Mesothelial cell of epicardium (in vitro differentiated cells): ENCODE measurements at places on chromosomes 13 and 19.

GRCh38 chr13:21889651-21890050 is 218.8 kb downstream of the FGF9 start:
- no peak for DNase-seq

- DNase-seq, result no peak
Measured at GRCh38 chr13:113589251-113589960, 4.9 kb downstream of the TFDP1 start.

- DNase-seq, result no peak
Measured at GRCh38 chr19:40466219-40466984, 399 bp upstream of the SPTBN4 start.

DNA sequence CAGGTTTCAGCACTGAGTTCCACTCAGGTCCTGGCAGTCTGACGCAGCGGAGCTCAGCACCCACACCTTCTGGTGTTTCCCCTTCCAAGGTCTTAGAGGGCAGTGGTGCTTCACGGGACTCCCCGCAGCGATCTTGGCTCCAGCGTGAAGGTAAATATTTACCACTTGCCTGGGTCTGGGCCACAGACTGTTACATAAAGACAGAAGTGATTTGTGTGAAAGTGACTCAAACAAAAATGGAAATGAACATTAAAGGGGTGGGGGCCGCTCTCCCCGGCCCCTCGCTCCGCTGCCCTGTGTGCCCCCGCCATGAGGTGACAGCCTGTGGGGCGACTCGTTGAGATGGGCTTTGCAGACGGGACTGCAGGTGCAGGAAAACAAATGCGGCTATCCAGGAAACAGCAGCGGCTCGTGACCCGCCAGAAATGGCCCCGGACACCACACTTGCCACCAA is 55.0 kb downstream of the GGACT start:
- no peak for DNase-seq

GRCh38 chr13:31056644-31057271 is 104.9 kb downstream of the HSPH1 start:
- DNase-seq, result no peak

DNA sequence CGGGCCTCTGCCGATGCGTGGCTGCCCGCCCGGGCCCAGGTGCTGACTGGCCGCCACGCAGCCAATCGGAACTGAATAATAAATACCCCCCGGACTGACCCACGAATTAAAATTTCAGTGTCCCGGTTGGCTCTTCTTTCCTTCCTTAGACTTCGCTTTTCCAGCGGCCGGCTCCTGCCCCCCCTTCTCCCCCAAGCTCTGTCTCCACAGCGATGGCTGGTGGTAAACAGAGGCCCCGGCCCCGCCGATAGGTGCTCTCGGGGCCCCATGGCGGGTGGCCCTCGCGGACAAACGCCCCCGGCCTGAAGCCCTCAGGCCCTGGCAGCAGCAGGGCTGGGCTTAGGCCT is 2.6 kb downstream of the ZBTB7A start:
- DNase-seq, result no peak

DNA sequence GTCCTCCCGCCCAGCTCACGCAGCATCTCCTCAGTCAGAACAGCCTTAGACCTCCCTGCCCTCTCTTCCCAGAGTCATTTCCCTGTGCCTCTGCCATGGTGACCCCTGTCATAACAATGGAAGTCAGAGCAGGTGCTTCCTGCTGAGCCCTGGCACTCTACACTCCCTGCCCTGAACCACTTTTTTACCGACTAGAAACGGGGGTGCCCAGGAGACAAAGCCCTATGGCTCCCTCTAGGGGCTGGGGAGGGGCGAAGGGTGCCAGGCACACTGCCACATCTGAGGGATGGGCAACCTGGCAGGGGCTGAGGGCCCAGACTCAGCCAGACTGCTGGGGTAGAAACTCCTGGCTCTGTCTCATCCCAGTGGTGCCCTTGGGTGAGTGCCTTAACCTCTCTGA is 16.4 kb downstream of the ZNF574 start:
- no peak for DNase-seq

DNA sequence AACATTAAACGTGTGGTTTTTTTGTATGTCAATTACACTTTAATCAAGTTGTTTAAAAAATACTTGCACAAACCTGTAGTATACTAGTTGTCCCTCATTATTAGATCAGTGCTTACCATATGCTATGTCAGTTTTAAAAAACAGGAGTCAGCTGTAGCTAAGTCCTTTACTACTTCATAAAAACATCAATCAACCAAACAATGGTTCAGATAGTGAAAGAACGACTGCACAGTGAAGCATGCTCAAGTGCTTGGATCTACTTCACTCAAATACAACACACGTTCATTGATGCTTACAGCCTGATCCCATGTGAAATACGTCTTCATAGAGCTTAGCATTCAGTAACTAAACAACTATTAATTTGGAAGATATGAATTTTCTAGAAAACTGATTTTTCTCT is 225.0 kb downstream of the FGF14 start:
- no peak for DNase-seq

DNA sequence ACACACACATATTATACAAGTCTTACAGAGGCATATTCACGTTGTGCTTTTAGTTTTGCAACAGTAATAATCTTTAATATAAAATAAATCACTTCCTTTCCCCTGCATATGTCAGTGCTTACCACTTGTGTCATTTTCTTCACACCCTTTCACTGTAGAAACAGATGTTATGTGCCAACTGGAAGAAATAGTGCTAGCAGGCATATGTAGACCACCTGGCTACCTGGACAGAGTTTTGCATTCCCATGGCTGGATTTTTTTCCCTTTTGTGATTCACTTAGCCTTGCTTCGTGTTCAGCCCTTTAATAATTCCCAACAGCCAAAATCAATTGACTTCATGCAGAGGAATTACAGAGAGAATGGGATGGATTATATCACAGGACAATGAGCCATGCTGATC is 399.1 kb upstream of the SPRY2 start:
- no peak for DNase-seq

GRCh38 chr13:41701676-41702075 is 244.3 kb downstream of the RGCC start:
- no peak for DNase-seq
